ENCODE measurements at places on chromosomes 5 and 9.
A peak's percentile ranks its signal among the peaks of the same experiment; 100 is the strongest.

- DNase-seq, result no peak
These were observed 74.3 kb upstream of the MOCS2 start for GRCh38 chr5:53183880-53184279.

DNA sequence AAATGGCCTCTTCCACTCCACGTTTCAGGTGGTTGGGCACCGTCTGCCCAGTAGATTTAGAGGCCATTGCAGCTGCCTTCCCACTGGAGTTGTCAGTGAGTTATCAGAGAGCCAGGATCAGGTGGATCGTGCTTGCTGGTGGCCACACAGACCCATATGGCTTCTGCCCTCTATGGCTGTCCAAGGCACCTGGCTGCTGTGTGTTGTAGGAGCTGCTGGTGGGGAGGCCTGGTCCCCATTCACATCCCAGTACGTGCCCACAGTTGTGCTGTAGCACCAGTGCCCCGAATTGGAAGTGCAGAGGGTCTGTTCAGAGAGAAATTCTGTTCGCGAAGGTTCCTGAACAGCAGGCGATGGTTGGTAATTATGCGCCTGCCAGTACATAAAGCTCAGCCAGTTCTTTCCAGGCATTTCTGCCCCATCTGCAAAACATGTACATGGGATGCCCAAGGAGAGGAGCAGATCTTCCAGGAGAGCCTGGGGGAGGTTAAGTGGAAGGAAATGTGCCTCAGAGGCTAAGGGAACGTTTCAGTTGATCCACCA is 41.1 kb downstream of the UBE2QL1 start:
- DNase-seq, result no peak

GRCh38 chr5:73515232-73515631 is 17.0 kb downstream of the BTF3 start:
- DNase-seq, result no peak

- DNase-seq, result no peak
These were observed 49.0 kb downstream of the PTTG1 start for GRCh38 chr5:160470437-160471361.

GRCh38 chr5:132662925-132663770 is 5.2 kb downstream of the IL13 start:
- no peak for DNase-seq

- no peak for DNase-seq
These were observed 50.6 kb downstream of the MELK start for GRCh38 chr9:36623280-36623679.

DNA sequence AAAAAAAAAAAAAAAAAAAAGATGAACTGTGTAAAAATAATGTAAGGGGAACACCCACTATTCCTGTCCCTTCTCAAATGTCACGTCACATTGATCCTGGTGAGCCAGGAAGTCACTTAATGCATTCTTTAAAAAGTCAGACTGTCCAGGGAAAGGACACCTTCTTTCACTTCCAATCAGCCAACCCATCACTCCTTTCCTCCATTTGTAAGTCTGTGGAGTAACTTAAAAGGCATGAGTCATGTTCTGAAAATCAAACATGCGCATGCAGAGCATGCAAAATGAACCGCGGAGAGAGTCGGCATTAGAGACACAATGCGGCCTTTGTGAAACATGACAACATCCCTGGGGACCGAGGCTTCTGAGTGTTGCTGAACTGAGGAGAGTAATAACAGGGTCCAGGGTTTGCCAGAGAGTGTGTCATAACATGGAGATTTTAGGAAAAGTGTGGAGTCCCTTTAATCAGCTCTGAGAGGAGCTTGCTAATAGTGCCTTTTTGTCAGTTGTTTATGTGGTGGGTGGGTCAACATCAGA is 77.6 kb upstream of the SEMA6A start:
- DNase-seq, result no peak

- no peak for DNase-seq
These were observed 179.0 kb upstream of the MOCS2 start for GRCh38 chr5:53288511-53288910.

- DNase-seq, result no peak
These were observed 29.8 kb downstream of the MED27 start for GRCh38 chr9:132049900-132050299.

GRCh38 chr9:134174073-134174449 is 9.7 kb upstream of the RNU6ATAC start:
- no peak for DNase-seq

DNA sequence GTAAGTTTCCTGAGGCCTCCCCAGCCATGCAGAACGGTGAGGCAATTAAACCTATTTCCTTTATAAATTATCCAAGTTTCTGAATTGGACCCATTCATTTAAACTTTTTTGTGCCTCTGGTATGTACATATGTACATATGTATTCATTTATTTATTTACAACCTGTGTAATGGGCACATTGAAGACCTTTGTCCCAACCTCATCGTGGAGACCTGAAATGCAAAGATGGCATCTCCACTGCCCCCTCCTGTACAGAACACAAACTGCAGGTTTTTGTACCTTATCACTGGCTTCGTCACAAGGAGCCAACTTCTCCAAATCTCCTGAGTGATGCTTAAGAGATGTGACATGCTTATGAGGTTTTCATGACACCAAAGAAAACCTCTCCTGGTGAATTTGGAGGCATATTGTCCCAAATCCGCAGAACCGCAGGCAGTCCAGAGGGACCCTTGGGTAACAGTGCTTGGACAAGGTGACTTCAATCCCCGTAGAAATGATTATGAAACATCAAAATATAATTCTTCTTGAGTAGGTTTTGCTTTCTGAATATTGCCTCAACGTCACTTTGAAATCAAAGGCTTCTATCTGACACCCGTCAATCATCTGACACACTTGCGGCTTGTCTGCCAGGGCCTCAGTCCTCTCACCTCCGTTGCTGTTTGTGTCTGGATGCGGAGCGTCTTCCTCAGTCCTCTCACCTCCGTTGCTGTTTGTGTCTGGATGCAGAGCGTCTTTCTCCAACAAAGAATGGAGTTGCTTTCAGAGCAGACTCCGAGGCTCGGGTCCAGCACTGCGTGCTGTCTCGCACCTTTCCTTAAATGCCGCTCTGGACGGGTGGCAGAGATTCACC is 135.0 kb upstream of the IRX4 start:
- DNase-seq, result no peak

DNA sequence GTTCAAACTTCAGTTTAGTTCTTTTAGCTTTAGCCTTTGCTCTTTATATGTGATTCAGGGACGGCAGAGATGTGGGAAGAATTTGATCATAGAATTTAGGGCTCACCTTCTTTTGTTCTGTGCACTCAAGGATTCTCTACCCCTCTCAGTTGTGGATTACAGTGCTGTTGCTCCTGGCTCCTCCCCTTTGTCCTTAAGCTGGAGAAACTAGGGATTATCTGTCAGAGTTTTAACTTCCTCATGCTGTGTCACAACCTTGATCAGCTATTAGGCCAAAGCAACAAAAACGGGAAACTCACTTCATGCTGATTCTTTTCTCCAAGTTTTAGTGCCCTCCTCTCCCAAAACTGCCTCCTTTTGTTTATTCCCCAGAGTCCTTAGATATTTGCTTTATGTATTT is 13.0 kb upstream of the PCDHAC2 start:
- no peak for DNase-seq

GRCh38 chr5:14039576-14039975 is 95.1 kb upstream of the DNAH5 start:
- no peak for DNase-seq

GRCh38 chr5:148887123-148887881 is 60.9 kb downstream of the ADRB2 start:
- DNase-seq, result no peak

DNA sequence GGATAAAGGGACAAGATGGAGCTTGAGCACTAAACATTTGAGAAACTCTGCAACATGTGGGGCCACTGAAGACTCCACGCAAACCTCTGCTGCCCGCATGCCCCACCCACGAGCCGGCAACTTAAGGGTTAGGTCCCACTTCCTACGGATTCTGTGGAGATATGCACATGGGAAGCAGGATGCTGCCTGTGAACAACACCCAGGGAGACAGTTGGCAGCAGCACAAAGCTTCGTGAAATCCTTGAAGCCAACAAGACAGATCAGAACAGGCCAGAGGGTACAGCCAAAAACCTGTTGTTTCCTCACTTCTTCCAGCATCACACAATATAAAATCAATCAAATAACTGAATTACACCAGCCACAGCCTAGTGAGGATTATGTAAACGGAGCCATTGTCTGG is 270.4 kb downstream of the ENC1 start:
- DNase-seq, result no peak

DNA sequence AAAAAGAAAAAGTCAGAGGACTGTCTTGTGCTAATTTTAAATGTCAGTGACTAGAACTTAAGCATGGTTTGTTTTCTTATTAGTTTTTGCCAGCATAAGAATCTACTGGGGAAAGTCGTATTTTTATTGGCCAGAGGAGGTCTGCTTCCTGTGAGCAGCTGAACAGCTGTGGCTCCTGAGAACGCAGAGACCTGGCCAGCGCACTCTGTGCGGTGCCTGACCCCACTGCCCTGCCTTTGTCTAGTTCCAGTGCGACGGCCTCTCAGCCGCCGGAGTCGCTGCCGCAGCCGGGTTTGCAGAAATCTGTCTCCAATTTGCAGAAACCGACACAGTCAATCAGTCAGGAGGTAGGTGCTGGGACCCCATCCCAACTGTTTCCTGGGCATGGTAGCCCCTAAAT is 42.5 kb downstream of the PRRC2B start:
- no peak for DNase-seq

DNA sequence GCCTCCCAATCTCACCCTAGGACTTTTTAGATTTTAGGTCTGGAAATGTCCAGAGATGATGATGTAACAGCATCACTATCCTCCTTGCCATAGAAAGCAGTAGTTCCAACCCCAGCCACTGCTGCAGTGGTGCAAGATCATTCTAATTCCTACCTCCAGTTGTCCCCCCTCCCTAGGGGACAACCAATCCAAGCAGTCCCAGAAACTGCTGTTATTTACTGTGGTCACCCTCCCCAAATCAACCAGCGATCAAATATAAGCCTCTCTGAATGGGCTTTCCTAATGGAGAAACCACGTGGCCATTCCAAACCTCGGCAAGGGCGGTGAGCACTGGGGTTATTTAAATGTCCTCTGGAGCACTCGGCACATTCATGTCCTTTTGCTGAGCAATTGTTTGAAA is 159.8 kb downstream of the SLF1 start:
- DNase-seq, result no peak

DNA sequence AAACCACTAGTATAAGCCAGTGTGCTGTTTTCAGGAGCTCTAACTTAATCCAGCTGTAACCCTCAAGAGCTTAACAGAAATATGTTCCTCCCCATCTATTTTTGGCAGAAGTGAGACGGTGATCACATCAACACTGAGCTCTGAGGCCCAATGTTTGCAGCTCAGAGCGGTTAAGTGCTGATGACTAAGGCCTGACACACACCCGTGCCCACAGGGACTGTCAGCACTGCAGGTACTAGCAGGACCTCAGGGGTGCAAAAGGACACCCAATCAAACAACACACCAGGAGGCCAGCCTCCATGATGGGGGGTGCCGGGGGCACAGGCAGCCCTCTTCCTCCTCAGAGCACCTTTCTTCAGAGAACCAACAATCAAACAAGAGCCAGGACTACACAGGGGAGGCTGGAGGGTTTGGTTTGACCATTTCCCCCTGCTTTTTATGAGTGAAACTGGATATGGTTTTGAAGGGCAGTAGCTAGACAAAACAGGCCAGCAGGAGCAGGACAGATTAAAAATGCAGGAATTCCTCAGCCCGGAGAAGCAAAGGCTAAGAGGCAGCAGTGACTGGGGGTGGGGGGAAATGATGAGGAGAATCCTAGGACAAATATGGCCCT is 61.3 kb downstream of the RAPGEF1 start:
- peak; percentile 54 for DNase-seq

DNA sequence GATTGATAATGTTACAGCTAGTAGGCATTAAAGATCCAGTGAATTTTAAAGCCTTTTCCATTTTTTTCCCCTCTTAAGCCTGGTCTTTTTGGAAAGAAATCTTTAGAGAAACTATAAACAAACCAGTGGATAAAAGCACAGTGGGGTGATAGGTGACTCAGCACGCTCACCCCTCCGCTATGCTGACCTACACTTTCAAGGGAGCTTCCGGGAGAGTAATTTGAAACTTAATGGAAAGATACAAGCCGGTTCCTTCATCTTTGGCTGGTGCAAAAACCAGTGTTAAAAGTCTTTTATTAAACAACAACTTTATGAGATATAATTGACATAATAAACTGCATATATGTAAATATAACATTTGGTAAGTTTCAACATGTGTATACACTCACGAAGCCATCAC is 27.0 kb upstream of the ALDOB start:
- no peak for DNase-seq

DNA sequence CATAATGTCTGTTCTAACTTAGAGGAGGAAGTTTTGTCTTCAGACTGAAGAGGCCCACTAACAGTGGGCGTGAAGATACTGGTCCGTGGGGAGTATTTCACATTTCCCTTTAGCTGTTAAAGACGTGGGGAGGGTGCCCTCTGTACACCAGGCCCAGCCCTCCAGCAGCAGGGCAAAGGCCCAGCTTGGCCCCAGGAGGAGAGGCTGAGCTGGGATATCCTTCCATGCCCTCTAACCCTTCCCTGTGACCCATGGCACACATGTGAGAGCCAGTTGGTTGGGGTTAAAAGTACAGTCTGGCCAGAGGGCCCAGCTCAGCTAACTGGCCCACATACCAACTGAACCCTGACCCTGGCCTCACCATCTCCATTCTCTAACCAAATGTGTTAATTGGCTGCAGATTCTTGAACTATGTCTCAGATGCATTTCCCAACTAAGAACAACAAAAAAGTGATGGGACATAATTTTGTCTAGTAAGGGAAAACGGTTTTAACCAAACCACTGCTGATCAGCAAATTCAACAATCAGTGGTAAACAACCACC is 74.4 kb downstream of the LHFPL2 start:
- no peak for DNase-seq

DNA sequence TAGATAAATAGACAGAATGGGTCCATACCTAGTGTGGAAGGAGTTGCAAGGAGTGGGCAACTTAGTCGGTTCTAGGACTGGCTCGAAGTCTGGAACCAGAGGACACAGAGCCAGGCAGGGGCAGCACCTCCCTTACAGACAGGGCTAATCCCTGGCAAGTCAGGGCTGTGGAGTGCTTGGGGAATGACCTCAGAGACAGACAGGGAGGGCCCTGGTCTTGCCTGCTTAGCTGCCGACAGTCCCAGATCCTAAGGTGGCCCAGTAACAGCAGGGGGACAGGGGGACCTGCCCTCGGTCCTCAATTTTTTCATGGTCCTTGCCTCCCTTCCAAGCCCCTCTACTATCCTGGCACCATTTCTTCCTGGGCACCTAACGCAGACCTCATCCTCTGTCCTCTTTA is 222.4 kb upstream of the TNC start:
- no peak for DNase-seq

GRCh38 chr5:115601701-115602590 is at the start of gene TICAM2:
Gene TICAM2, minus strand, starts transcription at chr5:115602479. Its CDS starts 21,223 bp downstream, at chr5:115581256.
- DNase-seq, result peak; percentile 47

DNA sequence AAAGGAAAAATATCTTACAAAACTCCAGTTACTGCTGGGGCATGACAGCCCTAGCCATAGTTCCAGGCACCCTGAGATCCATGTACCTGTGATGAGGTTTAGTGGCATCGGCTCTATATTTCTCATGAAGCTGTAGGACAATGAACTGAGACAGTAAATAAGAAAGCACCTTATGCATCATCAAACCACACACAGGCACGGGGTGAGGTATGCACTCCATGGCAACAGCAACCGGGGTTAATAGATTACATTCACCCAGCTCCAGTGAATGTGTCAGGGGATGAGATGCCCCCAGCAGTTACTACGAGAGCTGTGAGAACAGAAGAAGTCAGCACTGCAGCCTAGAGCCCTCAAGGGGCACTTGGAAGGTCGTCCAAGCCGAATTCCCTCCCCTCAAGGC is 162.0 kb upstream of the S1PR3 start:
- no peak for DNase-seq
